ENCODE measurements at places on chromosomes 16 and 17. TPM values are rescaled to one million over a fixed set of nuclear protein-coding genes. Genes with fewer than 3 reads are reported as not detected.

DNA sequence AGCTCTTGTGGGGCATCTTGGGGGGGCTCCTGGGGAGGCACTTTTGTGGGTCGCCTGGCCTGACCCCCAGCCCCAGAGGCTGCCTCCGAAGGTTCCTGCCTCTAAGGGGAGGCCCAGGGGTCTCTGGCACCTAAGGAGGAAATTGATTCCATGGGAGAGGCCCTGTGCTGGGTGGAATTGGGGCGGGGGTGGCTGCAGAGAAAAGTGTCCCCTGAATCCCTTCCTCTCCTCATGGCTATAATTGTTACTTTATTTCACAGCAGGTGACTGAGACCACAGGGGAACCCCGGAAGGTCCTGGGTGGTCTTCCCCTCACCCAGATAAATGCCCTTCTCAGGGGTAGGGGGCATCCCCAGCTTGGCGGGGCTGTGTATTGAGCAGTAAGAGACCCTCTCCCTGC lies 3.1 kb downstream of the GLIS2 start:
- no peak for DNase-seq

DNA sequence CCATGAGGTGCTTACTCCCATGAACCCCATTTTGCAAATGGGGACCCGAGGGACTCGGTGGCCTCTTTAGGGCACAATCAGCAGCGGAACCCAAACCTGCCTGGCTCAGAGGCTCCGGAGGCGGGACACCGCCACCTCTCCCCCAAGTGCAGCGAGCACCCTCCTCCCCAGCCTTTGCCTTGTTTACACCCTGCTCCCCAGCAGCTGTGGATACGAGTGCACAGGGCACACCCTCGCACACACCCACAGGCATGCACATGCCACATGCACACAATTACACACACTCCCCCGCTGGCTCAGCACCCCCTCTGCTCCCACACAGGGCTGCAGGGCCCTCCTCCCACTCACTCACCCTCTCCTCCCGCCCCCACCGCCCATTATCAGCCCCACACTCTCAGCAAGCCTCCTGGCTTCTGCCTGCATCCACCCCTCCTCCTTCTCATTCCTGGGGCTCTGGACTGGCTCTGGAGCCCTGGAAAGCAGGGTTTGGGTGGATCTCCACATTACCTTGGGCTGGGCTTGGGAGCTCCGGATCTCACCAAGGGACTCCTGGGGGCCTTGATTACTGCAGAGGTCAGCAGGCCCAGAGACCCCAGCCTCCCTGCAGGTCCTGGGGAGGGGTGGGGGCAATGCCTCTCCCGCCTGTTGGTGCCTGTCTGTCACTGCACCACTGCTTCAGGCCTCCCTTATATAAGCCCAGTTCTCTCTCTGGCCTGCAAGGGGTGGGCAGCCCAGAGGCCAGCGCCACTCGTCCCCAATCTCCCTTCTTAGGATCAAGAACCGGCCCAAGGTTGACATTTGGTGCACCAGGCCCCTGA lies 6.4 kb downstream of the PDK2 start:
- DNase-seq: no peak

- DNase-seq: no peak
Measured at GRCh38 chr16:18937390-18937789, 11.2 kb upstream of the SMG1 start.

DNA sequence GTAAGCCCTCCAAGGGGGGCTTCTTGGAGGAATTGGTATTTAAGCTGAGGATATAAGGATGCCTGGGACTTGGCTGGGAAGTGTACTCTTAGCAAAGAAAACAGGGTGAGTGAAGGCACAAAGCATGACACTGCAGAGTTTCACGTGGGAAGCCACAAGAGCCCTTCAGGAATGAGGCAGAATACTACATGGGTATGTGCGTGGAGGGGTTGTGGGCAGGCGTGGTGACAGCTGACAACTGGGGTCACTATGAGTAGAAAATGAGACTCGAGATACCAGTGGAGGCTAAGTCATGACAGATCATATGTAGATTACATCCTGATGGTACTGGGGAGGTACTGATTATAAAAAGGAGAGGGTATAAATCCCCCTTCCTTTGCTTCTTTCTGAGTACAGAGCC lies 78.1 kb upstream of the XYLT1 start:
- DNase-seq: no peak

- DNase-seq: no peak
Measured at GRCh38 chr16:85256190-85256739, 144.0 kb upstream of the CIBAR2 start.

- no peak for DNase-seq
Measured at GRCh38 chr16:35302859-35303258, 1843.4 kb downstream of the TP53TG3F start.

SERPINF2 gene
- 0.29 TPM for total RNA-seq

SBK1 gene
- 4.0 TPM for total RNA-seq

NBR1 gene
- total RNA-seq: 53.6 TPM

SCNN1B gene
- total RNA-seq: not detected
